CD14-positive monocyte (primary cell): ENCODE measurements at places on chromosomes 7 and 10.

GRCh38 chr10:81127931-81128330, 590.2 kb downstream of the SH2D4B start:
- no peak for DNase-seq

DNA sequence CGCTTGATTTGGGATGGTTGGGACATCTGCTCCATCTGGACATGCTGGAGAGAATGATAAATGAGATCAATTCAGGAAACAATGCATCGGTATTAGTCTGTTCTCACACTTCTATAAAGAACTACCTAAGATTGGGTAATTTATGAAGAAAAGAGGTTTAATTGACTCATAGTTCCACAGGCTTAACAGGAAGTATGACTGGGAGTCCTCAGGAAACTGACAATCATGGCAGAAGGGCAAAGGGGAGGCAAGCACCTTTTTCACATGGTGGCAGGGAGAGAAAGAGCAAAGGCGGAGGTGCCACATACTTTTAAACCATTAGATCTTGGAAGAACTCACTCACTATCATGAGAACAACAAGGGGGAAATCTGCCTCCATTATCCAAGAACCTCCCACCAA, 16.8 kb upstream of the TSPAN12 start:
- DNase-seq, result no peak

DNA sequence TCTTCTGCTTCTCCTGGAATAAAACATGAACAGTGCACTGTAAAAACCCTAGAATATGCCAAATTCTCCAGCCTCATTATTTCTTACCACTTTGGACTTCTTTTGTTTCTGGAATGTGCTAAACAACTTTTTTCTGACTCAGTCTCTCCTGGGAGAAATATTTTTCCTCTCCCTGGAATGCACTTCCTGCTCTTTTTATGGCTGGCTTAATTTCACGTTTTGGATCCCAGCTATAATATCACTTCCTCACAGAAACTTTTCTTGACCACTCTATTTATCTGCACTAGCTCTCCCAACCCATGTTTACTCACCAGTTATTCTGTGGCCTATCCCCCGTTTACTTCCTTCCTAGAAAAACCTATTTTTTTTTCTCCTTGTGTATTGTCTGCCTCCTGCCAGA, 26.7 kb downstream of the ABCB5 start:
- DNase-seq, result no peak

DNA sequence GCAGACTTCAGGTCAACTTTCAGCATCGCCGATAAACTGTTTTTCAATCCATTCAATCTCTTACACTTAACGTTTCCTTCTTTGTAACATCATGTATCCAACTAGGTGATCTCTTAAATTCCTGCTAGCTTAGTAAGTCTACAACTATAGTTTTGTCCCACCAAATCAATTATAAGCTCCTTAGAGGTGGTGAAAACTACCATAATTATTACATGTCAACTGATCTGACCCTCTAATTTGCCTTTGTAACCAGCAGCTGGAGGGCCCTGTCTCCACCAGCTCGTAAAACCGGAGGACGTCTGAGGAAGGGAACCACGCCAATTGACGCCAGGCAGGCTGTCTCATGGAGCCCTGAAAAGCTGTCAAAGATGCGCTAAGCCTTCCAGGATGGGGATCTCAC, 113.4 kb downstream of the ABCC2 start:
- DNase-seq, result no peak

- DNase-seq, result no peak
Observed at GRCh38 chr7:81198766-81199165, 279.9 kb upstream of the SEMA3C start.

GRCh38 chr10:80324086-80324485, 32.5 kb downstream of the DYDC1 start:
- no peak for DNase-seq

- DNase-seq, result no peak
Observed at GRCh38 chr7:2803755-2804154, 40.4 kb downstream of the GNA12 start.

DNA sequence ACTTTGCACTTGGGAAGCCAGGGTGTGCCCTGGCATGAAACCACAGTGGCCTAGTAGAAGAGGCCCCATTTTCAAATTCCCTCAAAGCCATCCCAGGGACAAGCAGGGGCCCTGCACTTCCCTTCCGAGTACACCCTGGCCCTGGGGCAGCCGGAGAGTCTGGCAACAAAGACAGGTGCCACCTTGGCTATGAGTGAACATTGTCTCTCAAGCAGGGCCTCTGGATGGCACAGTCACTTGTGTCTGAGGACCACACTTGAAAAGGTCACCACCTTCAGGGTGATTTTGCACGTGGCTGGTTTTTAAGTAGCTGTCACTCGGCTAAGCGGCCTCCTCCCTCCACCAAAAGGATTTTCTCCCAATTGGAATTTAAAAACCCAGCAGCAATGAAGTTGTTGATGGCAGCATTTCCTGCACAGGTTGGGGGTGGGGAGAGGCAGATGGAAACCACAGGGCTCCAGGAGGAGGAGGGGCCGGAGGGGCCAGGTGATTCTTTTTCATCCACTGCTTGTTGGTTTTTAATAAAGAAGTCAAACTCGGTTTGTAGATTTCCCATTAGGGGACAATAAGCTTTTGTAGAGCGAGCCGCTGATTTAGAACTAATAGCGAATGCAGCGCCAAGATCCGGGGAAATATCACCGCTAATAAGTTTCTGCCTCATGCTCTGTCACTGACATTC, 33.9 kb downstream of the C10orf105 start:
- no peak for DNase-seq

DNA sequence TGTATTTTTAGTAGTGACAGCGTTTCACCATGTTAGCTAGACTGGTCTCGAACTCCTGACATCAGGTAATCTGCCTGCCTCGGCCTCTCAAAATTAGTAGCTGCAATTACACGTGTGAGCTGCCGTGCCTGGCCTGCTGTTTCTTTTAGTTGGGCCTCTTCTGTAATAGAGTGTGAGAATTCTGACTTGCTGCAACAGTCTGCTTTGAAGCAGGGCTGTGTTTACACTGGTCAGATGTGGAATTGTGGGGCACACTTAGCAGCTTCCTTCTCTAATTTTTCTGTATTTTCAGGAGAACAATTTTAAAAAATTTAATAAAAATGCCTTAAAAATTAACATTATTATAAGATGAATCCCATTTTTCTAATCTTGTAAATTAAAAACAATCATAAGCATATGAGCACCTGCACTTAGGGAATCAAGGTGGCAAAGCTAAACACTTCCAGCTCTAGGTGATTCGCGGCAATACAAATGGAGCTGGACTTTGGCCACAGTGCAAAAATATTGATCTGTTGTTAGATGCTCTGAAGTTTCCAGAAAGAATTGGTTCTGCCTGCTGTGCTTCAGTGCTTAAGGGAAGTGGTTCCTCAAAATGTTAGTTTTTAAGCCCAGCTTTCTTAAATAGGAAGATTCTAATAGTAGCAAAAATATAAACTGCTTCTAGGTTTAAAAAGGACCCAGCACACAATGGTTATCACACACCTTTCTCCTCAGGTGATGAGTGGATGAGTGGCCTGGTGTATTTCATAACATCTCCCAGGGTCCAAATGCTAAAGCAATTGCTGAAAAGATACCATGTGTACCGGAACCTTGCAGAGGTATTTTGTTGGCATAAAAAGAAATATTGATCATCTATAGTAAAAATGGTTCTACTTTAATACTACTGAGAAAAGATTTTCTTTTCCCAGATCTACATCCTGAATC, 63.5 kb upstream of the ATRNL1 start:
- no peak for DNase-seq

GRCh38 chr7:17646253-17646956, 293.9 kb downstream of the SNX13 start:
- DNase-seq, result no peak

- DNase-seq, result no peak
Observed at GRCh38 chr7:136509466-136509865, 359.0 kb upstream of the CHRM2 start.

DNA sequence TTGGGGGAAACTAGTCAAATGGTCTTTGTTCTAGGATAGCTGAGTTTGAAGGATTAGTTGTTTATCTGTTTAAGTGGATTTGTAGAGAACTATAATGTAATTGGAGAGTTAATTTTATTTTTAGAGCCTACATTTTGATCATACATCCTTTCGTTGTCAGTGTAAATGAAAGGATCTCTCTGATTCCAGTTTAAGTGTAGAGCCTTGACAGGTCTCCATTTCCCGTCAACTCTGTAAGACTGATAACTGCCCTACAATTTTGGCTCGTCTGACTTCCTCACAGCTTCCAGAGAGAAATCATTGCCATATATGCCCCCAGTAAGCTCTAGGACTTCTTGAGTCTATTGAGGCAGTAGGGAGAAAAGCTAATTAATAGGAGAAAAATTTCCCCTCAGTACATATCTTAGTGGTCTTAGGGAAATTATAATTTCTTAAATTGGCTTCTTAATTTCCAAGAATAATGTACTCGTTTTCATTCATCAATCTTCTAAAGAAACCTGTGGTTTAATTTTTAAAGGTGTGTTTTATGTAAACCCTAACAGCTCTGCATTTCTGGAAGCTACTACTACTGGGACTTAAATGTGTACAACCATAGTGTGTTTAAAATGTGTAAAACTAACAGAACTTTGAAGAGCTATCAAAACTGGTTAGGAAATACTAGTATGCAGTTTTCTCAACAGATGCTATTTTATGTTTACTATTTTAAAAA, 3.8 kb downstream of the KMT2E start:
- DNase-seq, result no peak

- no peak for DNase-seq
Observed at GRCh38 chr10:27997865-27998177, 1.1 kb downstream of the ODAD2 start.

DNA sequence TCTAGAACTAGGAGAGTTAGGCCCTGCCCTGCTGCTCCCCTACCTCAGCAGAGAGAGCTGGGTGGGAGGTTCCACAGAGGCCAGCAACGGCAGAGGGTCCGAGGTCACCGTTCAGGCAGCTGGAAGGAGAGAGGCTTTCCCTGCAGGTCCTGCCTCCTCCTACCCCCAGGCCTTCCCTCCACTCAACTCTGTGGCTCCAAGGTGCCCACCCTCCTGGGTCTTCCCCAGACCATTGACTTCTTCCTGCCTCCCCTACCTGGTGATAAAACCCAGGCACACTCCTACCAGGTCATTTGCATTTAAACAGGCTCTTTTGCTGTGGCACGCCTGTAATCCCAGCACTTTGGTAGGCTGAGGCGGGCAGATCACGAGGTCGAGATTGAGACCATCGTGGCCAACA, 515.3 kb upstream of the FOXK1 start:
- DNase-seq, result no peak

DNA sequence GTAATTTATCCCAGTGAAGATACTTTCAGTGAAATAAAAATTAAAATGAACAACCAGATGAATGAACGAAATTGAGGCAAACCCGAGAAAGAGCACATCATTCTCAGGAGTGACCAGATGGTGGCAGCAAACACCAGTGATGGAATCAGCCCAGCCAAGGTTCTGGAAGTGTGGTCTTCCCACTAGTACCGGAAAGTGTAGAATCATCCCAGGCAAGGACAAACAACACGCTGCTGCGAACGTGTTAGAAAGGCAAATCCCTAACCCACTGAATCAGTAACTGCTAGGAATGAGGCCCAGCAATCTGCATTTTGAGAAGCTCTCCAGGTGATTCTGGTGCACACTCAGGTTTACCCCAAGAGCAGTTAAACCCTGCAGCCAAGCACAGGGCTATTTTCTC, 15.5 kb upstream of the SLC18A3 start:
- DNase-seq, result no peak

DNA sequence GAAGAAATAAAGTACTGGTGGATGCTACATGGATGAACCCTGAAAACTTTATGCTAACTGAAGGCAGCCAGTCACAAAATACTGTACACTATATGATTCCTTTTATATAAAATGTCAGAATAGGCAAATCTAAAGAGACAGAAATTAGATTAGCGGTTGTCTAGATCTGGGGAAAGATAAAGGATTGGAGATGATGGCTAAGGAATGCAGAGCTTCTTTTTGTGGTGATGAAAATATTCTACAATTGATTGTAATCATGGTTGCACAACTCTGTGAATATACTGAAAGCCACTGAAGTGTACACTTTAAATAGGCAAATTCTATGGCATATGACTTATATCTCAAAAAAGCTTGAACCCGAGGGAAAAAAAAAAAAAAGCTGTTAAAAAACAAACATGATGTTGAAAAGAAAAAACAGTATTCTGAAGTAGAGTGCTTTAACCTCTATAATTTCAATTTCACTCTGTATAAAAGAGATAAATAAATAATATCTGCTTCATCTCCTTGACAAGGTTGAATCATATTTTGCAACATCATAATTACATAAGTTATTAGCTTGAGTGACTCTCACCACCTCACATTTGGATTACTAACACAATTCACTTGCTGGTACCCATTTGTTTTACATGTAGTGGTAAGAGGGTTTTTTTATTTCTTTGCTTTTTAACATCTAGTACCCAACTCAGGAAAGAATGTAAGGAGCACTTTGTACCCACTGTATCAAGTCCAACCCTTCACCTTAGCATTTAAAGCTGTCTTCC, 2.8 kb upstream of the GNAI1 start:
- DNase-seq, result no peak

DNA sequence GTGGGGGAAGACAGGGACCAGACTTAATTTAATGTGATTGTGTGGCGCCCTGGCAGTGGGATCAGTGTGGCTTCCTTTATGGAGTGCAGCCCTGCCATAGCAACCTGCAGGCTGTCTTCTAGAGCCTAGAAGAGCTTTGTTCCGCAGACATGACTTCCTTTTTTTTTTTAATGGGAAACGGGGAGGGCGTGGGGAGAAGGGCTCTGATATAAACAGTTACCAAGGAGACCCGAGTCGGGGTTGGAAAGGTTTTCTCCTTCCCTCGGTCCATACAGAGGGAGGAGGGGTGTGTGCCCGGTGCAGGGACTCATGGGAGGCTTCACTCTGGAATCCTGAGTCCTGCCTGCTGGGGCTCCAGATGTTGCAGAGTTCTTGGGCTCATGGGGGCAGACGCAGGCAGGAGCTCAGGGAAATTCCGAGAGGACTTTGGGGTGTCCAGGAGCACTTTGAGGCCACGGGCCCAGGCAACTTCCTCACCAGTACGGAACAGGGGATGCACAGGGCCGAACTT, 26.9 kb downstream of the TMEM120A start:
- DNase-seq, result peak; percentile 38

DNA sequence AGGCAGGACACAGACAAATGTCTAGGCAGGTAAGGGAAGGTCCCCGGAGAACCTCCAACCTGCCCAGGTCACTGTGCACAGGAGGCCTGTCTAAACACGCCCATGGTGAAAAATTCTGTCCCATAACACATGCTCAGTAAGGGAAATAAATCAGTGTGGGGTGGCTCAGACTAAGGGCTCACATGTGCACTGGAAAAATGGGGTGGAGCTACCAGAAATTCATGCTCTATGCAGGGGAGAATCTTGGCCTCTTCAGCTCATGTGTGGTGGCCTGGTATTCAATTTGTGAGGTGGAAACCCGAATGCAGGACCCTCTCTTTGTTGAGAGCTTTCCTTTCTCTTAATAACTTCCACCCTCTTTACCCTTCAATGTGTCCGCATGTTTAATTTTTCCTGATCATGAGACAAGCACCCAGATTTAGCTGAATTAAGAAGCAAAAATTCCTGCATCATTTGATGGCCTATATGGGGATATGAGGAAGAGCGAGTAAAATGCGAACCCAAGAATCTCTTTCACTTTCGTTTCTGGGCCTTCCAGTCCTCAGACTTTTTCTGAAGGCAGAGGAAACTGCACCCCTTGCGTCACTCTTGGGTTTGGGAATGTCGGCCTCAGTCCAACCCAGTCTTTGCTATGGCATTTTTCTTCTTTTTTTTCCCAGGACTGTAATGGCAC, 163.2 kb downstream of the DGKB start:
- no peak for DNase-seq

GRCh38 chr7:121798896-121799295, 74.1 kb upstream of the PTPRZ1 start:
- DNase-seq, result no peak
